CD4-positive, alpha-beta T cell treated with Interleukin-15 for 4 hours (primary cell): ENCODE measurements at places on chromosomes 5 and 9.

DNA sequence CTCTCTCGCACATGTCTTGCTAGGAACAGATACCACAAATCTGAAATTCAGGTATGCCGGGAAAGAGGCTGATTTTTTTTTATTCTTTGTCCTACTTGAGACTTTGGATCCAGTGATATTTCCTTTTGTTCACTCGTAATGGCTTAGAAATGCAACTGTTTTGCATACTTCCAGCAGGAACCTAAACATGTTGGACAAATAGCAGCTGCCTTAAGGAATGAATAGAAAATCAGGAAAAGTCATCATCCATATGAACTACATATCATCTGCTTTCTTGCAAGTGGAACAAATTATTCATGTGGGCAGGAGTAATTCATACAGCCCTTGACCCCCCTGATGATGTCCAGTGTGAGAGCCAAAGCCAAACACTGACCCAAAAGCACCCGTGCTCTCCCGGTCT, 17.4 kb downstream of the TTC39B start:
- no peak for DNase-seq

- no peak for DNase-seq
Observed at GRCh38 chr5:170538696-170539586, 35.1 kb downstream of the KCNIP1 start.

GRCh38 chr9:134240361-134240760, 76.0 kb upstream of the RNU6ATAC start:
- DNase-seq: no peak

DNA sequence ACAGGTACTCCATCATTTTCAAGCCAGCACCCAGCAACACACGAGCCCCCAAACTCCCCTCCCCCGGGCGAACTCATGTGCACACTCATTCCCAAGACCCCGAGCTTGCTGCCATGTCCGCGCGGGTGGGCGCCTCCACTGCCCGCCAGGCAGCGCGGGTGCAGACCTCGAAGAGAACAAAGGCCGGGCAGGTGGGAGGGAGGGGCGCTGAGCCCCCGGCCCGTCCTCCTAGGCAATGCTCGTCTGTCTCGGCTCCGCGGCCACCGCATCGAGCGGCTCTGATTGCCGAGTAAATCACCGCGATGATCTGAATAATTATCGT, 47.1 kb upstream of the PSD2 start:
- DNase-seq: no peak

DNA sequence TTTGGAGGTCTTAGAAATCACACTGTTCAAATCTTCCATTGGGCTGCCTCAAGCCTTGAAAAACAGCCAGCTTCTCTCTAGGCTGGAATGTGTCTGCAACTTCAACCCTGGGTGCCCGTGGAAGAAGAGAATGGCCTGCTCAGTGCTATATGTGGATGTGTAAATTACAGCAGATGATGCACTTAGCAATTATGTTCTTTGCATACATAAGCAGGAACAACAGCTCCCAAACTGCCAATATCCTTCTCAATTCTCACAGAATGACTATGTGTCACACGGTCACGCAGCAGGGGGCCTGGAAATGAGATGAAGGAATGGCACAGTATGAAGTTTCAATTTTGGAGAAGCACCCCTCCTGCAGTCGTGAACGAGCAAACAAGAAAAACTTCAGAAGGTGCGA, 175.2 kb upstream of the SMARCA2 start:
- DNase-seq: no peak

- DNase-seq: no peak
Observed at GRCh38 chr9:28318515-28318914, 745.2 kb upstream of the C9orf72 start.

DNA sequence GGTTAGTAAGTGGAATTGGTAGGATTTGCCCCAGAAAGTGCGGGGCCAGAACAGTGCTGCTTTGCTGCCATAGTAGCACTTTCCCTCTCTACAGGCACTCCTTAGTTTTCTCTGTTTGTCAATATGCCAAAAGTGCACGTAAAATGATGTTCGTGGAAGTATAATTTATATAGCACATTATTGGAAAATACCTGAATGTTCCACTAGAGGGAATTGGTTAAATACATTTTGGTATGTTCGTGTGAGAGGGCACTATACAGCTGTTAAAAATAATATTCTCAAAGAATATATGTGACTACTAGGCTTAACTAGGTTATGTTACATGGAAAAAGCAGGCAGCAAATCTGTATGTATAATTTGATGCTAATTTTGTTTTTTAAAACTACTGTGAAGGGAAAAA, 184.0 kb upstream of the GDNF start:
- no peak for DNase-seq
